ENCODE measurements at places on chromosomes 6 and 20.
A peak's percentile ranks its signal among the peaks of the same experiment; 100 is the strongest.

DNA sequence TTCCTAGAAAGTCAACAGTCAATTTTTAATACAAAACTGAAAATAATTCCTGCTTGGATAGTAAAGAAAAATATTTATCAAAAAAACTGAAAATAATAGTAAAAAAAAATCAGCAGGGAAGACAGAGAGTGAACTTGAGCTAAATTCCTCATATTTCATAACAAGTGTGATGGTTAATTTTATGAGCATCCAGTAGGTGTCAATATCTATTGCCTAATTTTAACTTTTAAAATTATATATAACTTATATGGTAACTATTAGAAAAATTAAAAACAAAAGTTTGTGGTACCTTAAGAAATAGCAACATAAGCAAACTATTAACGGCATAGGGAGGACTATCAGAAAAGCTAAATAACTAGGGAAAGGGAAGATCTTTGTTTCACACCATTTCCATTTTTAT, 2.1 kb downstream of the EPM2A start:
- no peak for DNase-seq

- DNase-seq, result no peak
Observed at GRCh38 chr20:10002866-10003265, 31.9 kb upstream of the ANKEF1 start.

DNA sequence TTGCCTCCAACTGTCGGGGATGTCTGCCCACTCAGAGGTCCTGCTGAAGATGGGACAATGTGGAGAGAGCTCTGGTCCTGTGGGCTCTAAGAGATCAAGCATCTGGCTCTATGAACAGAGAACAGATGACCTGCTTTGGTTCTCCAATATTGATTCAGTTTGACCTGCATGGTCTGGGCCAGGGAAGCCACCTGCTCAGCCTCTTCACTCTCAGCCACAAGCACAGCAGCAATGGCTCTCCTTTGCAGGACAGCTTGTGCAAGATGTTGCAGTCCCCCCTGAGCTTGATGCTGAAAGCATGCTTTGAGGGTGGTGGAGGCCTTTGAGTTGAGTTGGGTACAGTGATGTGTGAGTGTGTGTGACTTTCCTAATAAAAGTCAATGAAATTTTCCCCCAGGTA, 18.6 kb upstream of the MCM3 start:
- no peak for DNase-seq

- DNase-seq, result no peak
Observed at GRCh38 chr20:63546256-63546955, 1.1 kb downstream of the SRMS start.

DNA sequence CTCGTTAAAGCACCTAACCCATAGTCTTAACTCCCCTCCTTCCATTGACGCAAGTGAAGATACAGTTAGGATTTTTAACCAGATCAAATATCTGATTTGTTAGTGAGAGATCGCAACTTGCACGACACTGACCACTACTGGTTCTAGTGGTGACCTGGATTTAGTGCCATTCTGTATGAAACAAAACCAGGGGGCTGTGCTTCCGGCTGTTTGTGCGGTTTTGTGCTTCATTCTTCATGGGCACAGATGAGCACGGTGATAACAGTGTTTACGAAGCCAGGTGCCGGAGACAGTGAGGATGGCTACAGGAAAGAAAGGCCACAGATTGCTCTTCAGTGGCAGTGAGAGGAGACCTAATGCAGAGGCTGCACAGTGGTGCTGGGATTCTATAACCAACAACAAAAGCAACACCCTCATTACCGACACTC, 75.5 kb downstream of the NOL4L start:
- no peak for DNase-seq

GRCh38 chr6:99269207-99269606, 80.3 kb downstream of the FAXC start:
- no peak for DNase-seq

DNA sequence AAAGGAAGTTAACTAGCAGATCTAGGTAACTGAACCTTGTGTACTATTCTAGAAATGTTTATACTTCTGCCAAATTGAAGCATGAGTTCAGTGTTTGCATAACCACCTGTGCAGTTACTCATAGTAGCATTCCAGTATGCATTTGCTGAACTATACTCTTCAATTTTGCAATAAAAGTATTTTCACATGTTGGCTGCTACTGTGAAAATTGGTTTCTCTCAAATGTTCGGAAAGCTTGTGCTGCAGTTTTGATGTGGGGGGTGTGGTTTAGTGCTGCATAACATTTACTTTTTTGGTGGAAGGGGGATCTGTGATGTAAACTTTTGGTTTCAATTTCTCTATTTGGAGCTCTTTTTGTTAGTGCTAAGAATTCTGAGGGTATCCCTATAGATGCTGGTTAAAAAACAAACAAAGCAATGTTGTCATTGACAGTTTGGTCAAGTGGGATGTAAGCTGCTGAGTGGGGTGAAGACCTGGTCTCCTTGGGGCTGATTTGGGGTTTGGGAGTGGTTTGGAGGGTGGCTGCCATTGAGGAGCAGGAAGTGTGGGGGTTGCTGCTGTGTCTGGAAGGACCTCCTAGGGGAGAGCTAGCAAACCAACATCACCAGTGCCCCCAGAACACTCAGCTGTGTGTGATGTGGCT, 87.8 kb downstream of the CARMIL1 start:
- DNase-seq, result no peak

- no peak for DNase-seq
Observed at GRCh38 chr6:42720739-42721138, 1.7 kb downstream of the PRPH2 start.

GRCh38 chr6:111692327-111693164, 86.9 kb upstream of the TRAF3IP2 start:
- DNase-seq, result peak; percentile 14

DNA sequence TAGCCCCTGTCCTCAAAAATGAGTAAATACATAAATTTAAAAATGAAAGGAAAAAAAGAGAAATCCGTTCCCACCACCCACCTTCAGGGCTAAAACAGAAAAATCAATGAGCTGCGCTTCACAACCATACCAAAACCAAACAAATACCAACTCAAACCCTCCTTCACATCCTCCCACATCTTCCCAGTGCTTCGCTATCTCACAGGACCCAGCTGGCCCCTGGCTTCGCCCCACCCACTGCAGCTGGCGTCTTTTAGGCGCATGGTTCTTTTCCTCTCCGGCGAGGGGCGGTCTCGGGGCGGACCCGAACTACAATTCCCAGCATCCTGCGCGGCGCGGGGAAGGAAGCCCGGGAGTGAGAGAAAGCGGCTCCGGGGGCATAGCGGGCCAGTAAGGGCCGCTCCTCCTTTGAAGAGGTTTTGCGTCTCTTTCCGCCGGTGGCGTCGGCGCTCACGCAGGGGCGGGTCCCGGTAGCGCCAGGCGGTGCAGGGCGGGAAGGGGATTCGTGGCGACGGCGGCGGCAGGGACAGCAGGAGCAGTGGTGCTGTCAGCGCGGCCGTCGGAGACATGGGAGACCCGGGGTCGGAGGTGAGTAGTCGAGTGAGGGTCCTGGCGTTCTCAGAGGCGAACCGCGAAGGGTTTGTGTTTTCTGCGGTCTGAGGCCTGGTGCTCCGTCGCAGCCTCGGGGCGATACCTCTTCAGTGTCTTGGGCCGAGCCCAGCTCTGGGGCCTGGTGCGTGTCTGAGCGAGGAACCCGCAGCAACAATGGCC, at the start of gene ZNF451:
Gene ZNF451, plus strand, starts transcription at position 502 of the 771 bp plus-strand sequence. Its CDS starts 66 bp downstream, at position 568.
- DNase-seq, result peak; percentile 96

- peak; percentile 34 for DNase-seq
Observed at GRCh38 chr6:142850679-142851423, 94.1 kb downstream of the HIVEP2 start.

DNA sequence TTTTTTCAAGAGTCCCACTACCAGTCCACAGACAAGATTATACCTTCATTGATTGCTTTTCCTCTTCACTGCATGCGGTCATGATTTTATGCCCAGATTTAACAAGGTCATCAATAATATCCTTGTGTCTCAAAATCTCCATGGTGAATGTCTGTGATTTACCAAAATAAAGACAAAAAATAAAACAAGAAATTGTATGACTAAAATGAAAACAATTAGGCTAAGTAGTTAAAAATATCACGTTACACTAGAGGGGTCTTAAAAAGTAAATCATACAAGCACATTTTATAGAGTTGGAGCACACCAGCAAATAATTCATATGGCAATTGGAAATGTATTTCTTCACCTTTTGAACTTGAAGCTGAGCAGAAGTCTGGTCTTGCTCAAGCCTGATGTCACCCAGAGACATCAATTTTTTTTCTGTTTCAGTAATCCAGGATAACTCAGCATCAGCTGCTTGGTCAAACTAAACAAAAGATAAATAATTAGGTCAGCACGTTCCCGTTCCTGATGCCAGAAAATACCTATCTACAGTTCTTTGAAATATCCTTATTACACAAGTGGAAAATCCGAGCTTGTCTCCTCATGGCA, 125.4 kb downstream of the DST start:
- DNase-seq, result no peak

- no peak for DNase-seq
Observed at GRCh38 chr6:133214267-133214666, 26.9 kb upstream of the EYA4 start.

- no peak for DNase-seq
Observed at GRCh38 chr6:115909923-115910546, 150.7 kb downstream of the FRK start.

- DNase-seq, result peak; percentile 45
Observed at GRCh38 chr20:58374906-58375758, 13.9 kb upstream of the VAPB start.

DNA sequence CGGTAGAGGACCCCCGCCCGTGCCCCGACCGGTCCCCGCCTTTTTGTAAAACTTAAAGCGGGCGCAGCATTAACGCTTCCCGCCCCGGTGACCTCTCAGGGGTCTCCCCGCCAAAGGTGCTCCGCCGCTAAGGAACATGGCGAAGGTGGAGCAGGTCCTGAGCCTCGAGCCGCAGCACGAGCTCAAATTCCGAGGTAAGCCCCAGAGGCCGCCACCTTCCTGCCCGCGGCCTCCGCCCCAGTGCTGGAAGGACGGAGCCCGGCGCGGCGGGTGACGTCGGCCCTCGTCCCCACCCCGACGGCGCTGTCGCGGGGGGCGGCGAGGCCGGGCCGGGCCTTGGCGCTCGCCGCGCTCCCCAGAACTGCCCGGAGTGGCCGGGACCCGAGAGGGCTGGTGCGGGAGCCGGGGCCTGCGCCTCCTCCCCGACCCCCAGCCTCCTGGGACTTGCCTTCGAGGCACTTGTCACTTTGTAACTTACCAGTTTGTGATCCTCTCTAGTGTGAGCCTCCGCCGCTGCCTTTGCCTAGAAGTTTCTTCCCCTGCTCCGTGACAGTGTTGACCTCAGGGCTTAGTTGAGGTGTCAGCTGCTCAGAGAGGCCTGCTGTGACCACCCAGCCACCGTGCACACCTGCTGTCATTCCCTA, 417 bp downstream of the VAPB start:
- peak; percentile 52 for DNase-seq

- no peak for DNase-seq
Observed at GRCh38 chr20:59633656-59634251, 29.4 kb downstream of the PHACTR3 start.

DNA sequence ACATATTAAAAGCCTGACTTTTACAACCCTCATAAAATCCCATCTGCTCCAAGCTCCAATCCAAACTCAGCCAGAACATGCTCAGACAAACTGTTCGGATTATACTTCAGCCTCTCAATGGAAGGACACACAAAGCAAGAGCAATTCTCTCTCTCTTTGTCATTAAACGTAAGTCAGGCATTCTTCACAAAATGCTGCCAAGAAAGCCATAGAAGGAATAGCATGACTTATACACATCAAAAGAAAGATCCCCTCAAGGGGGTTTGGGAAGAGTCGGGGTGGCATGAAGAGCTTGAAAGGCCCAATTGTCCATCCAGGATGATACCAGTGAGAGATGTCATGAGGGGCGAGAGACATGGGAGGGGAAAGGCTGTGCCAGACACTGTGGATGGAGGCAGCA, 268.9 kb downstream of the PREX1 start:
- no peak for DNase-seq

GRCh38 chr6:72963946-72964345, 261.4 kb downstream of the KHDC1L start:
- DNase-seq, result no peak

DNA sequence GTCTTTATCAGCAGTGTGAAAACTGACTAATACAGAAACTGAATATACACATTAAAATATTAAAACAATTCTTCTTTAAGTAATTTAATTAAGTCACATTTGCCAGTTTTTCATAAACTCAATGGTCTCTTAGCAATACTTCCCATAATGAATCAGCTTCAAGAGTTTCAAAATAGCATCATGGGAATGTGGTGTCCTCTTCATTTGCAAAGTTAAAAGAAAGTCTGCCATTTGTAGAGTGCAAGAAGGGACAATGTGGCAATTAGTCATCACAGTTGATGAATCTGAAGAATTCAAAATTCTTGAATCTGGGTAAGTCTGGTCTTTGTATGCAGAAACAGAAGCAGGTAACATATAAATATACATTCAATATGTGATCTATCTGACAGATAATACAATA, 38.7 kb downstream of the SYNE1 start:
- no peak for DNase-seq

DNA sequence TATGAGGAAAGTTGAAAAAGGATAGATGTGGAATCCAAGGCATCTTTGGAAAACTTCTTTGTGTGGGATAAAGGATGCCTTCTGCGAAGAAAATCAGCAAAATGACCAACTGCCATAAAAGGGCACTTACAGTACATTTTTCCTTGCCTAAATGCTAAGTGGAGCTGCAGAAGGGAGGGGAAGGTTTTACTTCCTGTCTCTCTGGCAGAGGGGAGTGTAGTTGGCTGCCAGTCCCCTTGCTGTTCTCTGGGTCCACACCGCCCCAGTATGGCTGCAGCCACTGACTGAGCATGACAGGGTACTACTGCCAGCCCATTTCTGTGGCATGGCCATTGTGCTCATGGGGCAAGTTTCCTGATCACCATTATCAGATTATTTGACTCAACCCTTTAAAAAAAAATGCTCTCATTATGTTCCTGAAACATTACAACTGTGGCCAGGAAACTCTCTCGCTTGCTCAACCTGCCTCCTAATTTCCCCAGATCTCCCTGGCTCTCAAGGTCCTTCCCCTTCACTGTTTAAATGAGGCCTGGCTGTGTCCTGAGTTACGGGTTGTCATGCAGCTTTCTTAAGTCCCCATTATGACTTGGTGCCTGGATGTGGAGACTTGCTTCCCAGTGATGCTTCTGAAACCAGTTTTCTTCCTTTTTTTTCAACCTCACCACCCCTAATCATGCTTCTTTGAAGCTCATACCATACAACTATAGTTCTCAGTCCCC, 34.5 kb upstream of the FAM184A start:
- DNase-seq, result no peak

- peak; percentile 49 for DNase-seq
Observed at GRCh38 chr6:129749749-129750120, 39.8 kb upstream of the ARHGAP18 start.

DNA sequence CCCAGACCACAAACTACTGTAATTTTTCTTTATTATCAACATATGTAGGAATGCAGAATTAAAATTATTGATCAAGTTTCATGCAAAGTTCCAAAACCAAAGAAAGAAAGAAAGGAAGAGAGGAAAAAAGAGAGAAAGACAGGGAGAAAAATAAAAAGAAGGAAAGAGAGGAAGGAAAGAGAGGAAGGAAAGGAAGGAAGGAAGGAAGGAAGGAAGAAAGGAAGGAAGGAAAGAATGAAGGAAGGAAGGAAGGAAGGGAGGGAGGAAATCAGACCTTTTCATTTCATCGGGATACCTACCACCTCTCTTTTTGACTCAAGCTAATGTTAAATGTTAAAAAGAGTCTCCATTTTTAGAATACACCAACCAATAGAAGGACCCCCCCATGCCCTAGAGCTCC, 31.9 kb downstream of the DCDC2 start:
- no peak for DNase-seq
